Midbrain (tissue), 1 donor: ENCODE measurements at places on chromosomes 1 and 21.

- DNase-seq: no peak
Measured at GRCh38 chr1:16110884-16111283, 37.4 kb upstream of the FAM131C start.

GRCh38 chr1:158559696-158560095 lies 5.5 kb upstream of the OR6Y1 start:
- DNase-seq: no peak

DNA sequence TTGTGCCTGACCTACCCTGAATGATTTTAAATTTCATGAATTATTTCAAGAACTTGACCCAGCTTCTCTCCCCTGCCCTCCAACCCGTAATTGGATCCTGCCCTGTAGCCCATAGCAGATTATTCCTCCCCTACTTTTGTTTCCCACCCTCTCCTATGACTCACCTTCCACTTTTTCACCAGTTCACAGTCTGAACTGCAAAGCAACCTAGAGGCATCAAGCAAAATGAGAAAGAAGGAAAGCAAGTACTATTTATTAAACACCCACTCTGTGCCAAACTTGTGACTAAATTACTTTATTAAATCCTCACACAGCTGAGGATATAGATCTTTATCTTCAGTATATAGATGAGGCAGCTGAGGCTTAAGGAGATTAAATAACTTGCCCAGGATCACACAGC lies 20.7 kb upstream of the IKBKE start:
- DNase-seq: no peak

DNA sequence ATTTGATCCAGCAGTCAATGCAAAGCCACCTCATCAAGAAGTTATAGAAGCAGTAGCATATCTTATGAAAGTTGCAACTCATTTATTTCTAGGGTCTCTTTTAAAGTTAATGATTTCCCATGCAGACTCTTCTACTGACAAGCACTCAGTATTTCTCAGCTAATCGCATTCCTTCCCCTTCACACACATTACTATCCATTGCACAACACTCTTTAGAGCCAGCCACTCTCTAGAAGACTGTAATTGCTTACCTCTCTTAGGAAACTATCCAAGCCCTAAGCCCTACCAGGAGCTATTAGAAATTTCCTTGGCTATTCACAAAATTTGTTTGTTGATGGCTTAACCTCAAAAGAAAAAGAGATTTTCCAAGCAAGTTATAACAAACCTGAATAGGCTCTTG lies 106.0 kb downstream of the ADAMTS1 start:
- DNase-seq: no peak

- no peak for DNase-seq
Measured at GRCh38 chr1:63461661-63462230, 61.3 kb downstream of the ITGB3BP start.

DNA sequence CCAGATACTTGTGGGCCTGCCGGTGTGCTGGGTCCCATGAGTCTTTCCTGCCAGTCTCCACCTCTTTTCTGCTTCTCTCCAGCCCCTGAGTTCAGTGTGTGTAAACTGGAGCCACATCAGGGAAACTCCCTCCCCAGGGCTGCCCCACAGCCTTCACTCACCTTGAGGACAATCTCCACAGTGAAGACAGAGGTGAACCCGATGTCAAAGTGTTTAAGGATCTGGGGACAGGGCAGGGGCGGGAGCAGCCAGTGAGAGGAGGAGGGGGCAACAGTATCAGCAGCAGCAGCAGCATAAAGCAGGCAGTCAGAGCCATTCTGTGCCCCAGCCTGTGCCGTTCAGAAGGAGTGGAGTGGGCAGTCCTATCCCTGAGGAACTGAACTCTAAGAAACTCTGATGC lies 43.2 kb downstream of the CACNA1S start:
- no peak for DNase-seq

DNA sequence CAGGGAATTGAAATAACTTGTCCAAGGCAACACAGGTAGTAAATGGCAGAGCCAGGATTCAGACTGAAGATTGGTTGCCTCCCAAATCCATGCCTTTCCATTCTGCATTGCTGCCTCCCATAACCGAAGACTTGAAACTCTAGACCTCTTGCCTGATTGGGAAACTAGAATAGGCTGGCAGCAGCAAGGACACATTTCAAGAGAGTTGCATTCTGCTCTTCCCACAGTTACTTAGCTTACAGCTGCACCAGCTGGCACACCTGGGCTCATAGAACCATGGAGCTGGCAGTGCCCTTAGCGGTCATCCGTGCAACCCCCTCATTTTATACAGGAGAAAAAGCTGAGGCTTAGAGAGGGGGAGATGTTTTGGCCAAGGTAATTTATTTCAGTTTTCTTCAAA lies 8.0 kb downstream of the TRNAU1AP start:
- no peak for DNase-seq

DNA sequence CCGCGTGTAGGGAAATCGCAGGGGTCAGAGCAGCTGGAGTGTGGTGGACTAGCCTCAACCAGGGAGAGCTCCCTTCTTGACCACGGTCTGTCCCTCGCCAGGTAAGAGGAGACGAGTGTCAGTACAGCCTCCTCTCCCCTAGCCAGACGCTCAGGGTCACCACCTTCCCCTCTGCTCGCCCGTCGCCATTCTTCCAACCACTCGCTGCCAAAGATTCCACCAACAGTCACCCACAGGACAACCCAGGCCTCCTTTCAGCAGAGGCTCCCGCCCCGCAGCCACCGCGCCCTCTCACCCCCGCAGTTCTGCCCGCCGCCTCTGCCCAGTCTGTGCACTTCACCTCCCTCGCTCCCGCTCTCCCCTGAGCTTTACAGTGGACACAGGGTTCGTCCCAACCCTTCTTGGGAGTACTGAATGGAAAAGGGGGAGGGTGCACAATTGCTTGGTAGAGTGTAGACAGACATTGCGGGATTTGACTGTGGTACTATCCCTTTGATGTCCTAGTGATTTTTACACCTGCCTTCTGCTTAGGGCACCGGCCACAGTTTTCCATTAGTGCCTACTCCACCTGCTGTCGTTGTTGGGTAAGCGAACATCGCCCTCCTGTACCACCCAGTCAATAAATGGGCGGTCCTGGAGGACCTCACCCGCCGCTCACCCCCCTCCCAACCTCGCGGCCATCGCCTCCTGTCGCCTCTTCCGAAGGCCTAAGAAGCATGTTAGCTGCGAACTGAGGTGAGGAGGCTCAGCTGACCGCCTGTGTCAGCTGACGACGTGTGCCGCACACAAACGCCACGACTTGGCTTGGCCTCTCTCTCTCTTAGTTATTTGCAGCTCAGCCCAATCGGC lies 9.2 kb upstream of the NBPF11 start:
- DNase-seq: no peak

DNA sequence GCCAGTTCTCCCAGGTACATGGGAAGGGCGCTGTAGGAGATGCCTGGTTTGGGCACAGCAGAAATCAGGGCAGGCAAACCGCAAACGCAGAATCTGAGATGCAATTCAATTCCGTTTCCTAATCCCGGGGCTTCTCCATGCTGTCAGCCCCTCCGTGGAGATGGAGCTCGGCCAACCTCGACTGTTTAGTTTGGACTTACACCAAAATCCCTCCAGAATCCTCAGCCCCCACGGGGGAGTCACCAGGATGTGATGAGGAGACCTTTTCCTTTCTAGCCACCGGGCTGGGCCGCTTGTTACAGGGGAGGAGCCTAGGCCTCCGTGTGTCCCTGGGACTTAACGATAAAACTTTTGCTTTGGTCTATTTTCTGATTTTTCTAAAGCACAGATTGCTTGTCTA lies 7.9 kb downstream of the SLC2A7 start:
- DNase-seq: no peak

DNA sequence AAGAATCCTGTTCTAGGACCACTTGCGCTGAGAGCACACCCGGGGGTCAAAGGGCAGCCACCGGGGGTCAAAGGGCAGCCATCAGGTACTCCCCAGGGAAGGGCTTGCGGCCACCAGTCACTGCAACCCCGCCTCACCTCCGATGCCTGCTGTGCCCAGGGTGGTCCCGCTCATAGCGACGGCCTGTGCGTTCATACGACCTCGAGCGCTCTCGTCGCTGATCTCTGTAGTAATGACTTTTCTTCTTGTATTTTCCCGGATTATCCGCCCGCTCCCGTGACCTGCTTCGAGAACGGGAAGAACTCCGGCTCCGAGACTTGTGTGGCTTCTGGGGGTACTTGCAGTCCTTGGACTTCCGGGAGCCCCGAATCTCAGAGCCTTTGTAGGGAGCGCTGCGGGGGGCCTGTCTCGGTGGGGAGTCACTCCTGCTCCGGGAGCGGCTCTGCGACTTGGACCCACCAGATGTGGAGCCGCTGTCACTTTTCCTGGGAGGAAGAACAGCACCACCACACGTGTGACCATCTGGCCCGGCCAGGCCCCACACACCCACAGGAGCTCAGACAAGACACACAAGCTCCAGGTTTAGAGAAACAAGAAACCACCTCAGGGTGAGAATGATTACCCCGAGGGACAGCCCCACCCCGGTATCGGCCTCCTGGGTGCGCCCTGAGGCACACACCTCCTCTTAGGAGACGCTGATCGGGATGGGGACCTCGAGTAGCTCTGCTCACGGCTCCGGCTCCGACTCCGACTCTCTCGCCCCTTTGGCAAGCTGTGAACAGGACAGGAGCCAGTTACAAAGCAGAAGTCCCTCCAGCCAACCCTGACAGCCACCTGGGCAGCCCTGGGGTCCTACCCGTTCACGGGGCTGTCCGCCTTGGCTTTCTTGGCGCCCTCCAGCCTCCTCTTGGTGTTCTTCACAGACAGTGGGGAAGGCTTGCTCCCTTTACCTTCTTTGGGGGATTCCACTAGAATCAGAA lies 11.7 kb downstream of the CCNL2 start:
- DNase-seq: no peak

DNA sequence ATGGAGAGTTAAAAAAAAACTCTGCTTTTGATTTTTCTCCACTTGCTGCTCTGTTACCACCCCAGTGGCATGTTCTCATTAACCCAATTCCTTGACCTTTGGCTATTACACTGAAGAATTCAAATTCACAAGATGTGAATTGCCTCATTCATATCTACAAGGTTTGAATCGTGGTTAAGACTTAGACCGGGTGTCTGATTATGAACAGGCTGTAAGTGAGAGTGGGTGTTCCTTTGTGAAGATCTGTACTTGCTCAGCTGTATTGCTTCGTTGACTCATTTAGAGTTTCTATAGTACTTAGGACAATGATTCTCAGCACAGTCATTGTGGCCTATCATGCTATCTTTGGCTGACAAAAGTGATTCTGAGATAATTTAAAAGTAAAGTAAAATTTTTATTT lies 36.4 kb downstream of the DNM3 start:
- DNase-seq: no peak

- no peak for DNase-seq
Measured at GRCh38 chr1:232788235-232788872, 16.9 kb upstream of the MAP10 start.

DNA sequence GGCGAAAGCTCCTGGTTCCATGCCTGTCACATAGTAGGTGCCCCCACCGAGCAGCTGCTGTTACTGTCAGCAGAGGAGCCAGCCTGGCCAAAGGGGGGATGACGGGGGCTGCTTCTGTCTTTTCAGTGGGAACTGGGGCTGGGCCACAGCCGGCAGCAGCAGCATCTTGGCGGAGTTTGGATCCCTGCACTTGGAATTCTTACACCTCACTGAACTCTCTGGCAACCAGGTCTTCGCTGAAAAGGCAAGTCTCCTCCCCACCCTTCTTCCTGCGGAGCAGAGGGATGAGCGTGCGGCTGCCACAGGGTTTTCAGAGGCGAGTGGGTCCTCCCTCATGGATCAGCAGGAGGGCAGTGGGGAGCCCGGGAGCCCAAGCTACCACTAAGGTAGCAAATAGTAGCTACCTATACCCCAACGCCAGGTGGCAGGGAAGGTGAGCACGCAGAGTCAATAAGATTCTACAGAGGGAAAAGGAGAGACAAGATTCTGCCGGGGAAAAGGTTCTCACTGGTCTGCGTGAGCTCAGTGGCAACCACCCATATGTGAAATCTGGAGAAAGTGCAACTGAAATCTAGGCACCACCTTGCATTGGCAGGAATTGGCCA lies 41.4 kb upstream of the SELENON start:
- DNase-seq: no peak

DNA sequence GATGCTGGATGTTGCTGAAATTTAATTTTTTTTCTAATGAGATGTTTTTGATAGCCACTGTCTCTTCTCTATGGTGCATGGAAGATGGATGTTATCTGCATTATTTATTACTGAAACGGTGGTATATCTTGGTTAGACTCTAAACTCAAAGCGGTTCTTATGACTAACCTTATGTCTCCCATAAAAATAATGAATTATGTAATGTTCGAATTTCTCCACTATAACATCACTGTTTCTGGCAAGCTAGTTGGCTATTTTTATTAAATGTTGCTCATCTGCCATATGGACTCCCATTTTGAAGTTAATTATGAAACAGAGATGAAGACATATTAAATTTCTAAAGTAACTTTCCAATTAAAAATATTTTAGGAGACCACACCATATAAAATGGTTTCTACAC lies 808.6 kb upstream of the ADGRL4 start:
- DNase-seq: no peak

DNA sequence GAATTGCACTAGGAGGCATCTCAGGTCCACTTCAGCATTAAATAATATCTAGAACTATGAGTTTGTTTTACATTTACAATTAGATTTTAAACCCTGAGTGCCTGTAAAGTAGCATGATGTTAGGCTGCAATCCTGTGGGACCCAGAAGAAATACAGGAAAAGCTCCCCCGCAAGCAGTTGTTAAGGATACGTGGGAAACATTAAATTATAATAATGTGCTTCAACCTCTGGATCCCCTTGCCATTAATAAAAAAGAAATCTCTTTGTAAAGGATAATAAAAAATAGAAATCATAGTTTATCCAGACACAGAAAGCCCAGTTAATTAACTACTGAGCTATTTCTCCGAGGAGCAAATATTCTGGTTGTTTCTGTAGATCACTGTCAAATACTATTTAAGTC lies 106.0 kb downstream of the PCNX2 start:
- no peak for DNase-seq

DNA sequence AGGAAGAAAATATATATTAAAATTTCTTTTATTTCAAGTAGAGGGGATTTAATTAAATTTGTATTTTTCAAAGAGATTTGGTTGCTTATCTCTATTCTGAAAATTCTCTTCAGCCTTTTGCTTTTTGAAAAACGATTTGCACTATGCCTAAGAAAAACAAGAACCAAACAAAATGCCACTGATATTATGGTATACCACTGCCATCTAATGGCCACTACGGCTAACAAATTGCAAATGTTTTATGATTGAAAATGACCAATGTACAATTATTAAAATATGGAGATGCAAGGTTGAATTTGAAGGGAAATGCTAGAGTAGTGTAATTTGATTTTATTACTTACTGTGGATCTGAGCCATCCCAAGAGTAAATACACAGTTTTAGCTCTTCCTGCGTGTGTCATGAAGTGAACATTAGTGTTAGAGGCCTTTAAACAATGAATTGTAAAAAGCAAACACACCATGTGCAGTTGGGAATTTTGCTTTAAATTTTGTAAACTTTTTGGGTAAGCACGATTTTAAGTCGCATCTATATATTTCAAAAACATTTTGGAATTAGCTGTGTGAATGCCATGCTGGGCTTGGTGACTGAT lies 137.4 kb upstream of the USP25 start:
- DNase-seq: peak; percentile 64

DNA sequence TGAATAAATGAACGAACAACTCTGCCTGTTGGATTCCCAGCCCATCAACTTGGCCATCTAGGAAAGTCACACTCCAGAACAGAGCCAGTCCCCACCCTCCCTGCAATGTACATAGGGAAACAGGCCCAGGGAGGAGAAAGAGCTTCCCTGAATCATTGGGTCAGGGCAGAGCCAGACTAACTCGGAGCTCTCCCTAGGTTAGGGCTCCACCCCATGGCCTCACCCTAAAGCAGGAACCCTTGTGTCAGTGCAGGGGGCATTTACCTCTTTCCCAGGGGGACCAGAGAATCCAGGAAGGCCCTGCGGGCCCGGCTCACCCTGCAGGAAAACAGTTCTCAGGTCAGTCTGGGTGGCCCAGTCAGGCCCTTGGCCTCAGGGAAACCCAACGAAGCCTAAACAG lies 11.6 kb downstream of the COL9A2 start:
- no peak for DNase-seq
